ENCODE measurements at places on chromosomes 12 and 14.

DNA sequence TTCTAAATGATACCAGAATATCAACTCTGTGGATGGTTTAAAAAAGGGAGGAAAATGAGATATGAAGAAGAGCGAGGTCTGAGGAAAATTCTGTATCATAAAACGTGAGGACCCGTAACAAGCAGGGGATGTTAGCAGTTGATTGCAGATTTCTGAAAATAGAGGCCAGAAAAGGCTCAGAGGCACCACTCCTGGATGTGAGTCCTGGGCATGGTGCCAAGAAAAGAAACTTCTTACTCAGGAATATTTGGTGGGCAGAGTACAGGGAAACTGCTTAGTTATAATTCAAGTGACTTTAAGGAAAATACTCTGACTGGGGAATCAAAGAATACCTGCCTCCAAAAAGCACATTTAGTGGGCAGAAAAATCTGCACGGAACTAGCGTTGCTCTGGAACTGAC lies 85.5 kb downstream of the PRICKLE1 start:
- no peak for DNase-seq

DNA sequence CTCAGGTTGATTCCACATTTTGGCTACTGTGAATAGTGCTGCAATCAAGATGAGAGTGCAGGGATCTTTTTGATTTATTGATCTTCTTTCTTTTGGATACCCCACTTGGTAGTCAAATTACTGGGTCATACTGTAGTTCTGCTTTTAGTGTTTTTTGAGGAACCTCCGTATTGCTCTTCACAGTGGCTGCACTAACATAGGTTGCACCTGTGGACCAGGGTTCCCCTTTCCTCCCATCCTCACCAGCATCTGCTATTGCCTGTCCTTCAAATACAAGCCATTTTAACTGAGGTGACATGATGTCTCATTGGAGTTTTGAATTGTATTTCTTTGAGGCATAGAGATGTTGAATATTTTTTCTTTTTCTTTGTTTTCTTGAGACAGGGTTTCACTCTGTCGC lies 152.5 kb upstream of the TMEM132C start:
- no peak for DNase-seq

- no peak for DNase-seq
These were observed 604 bp downstream of the HCFC2 start for GRCh38 chr12:104064842-104065427.

GRCh38 chr12:77891518-77892147 lies 60.9 kb downstream of the NAV3 start:
- DNase-seq: no peak

DNA sequence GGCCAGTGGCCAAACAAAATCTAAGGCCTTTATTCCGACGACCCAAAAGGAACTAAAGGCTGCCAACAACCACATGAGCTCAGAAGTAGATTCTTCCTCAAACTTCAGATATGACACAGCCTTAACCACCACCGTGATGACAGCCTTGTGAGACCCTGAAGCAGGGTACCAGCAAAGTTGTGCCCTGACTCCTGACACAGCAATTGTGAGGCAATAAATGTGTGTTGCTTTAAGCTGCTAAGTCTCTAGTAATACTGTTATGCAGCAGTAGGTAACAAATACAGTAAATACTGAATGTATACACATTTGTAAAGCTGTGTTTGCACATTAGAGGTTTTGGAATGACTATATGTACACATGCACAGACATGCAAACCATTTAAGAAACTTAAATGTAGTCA lies 10.7 kb upstream of the SLC6A13 start:
- DNase-seq: no peak

Measured in activated naive CD4-positive, alpha-beta T cell treated with anti-CD3 and anti-CD28 coated beads, Interleukin-2, amount 50 U/mL, for 72 hours (primary cell).